Sciatic nerve (tissue), 2 donors: ENCODE measurements at places on chromosomes 5 and 9. TPM values are rescaled to one million over a fixed set of nuclear protein-coding genes. Genes with fewer than 3 reads are reported as not detected.
A peak's percentile ranks its signal among the peaks of the same experiment; 100 is the strongest.

- DNase-seq = no peak
Measured at GRCh38 chr9:83456226-83456625, 82.0 kb downstream of the FRMD3 start.

DNA sequence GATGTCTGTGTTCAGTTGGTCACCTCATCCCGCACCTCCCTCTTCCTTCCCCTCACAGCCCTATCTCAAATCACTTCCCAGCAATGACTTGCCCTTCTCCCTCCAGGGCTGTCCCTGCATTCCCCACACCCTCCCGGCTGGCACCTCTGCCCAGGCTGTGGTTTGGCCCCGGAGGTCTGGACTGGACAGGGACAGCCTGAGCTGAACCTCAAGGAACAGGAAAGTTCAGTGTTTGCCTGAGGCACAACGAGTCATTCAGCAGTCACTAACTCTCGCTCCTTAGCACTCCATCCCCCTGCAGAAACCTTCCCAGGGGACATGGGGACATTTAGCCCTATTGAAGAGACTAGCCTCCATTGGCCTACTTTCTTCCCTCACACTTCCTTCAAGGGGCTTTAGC, 58.3 kb upstream of the MAP3K1 start:
- DNase-seq = no peak

DNA sequence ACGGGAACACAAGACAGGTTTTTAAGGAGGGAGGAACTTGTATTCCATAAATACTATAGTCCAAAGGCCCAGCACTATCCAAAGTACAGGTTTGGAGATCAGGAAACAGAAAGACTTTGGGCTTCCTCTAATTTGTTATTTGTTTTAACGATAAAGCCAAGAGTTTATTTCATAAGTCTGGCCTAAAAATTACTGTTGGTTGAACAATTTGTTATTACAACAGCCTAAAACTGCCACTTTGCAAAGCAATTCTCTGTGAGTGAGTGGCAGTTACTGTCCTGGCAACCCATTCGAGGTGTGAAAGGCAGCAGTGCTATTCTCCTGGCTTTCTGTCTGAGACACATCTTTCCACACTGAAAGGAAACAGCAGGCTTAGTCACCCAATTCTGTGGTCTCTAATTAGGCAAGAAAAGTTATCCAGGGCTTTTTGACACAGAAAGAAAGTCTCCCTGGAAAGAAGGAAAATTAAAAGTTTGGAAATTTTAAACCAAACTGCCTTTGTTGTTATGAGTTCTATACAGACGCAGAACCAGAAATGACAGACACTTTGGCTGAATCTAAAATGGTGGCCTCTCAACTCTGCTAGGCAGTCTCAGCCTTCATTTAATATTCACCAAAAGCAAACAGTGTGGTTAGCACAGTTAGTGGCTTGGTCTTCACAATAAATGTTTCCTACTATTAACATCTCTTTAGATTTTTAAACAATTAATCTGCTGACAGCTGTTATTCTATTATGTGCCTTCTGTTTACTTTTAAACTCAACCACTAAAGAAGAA, 33.9 kb downstream of the PSMB7 start:
- no peak for DNase-seq

DNA sequence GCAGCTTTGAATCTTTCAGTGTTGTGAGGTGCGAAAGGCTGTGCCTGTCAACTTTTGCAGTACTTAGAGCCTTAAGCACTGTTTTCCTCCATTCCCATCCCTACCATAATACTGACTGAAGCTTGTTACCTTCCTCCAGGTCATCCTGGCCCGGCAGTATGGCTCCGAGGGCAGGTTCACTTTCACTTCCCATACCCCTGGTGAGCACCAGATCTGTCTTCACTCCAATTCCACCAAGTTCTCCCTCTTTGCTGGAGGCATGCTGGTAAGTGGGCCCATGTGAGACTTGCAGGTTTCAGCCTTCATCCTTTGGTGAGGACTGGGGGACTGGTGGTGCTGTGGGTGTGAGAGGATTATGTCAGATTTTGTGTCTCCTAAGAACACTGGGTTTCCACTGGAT, 1.5 kb downstream of the TMED9 start:
- peak; percentile 19 for DNase-seq

DNA sequence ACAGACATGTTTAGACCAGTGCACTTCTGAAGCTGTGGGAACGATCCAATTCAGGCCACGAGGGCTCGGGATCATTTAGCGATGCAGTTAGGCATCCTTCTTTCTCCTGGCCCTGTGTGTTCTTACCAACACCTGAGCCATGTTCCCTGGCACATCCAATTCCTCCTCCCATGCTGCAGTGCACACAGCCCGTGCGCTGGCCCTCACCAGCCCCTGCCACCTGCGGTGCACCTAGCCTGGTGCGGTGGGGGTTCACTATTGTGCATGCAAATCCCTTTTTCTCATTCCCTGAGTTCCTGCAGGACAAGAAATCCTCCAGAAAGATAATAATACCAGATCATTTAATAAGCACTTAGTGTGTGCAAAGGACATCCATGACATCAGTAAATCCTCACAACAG, 53.5 kb downstream of the NEURL1B start:
- no peak for DNase-seq

DNA sequence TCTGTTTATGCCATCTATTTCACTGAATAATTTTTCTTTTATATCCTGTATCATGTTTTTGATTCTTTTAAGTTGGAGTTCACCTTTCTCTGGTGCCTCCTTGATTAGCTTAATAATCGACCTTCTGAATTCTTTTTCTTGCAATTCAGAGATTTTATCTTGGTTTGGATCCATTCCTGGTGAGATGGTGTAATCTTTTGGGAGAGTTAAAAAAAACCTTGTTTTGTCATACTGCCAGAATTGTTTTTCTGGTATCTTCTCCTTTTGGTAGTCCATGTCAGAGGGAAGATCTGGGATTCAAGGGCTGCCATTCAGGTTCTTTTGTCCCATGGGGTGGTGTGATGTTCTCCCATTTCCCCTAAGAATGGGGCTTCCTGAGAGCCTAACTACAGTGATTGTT, 800.8 kb upstream of the TYRP1 start:
- no peak for DNase-seq

DNA sequence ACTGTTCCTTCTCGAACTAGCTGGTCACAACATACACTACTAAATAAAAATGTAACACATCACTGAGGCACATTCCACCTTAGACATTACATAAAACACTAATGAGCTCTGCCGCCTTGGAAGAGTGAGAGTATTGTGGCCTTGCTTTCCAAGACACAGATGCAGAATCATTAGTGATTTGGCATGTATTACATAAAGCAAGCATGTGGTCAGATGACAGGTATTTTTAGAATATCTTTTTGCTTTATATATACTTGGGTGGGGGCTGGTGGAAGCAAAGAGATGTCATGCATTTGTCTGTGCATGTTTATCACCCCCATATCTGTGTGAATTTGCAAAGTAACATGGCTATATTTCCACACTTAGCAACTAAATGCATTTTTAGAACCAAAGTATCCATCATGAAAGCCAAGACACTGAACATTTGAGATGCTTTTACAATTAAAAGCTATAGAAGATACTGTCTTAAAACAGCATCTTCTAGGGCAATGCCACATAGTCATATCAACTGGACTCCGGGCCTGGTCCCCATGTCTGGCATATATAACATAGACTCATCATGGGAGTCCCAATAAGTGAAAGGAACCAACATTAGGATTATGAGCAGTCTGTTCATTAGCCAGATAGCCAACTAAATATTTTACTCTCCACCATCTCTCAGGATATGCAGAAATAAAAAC, 213.5 kb downstream of the MEF2C start:
- no peak for DNase-seq

DNA sequence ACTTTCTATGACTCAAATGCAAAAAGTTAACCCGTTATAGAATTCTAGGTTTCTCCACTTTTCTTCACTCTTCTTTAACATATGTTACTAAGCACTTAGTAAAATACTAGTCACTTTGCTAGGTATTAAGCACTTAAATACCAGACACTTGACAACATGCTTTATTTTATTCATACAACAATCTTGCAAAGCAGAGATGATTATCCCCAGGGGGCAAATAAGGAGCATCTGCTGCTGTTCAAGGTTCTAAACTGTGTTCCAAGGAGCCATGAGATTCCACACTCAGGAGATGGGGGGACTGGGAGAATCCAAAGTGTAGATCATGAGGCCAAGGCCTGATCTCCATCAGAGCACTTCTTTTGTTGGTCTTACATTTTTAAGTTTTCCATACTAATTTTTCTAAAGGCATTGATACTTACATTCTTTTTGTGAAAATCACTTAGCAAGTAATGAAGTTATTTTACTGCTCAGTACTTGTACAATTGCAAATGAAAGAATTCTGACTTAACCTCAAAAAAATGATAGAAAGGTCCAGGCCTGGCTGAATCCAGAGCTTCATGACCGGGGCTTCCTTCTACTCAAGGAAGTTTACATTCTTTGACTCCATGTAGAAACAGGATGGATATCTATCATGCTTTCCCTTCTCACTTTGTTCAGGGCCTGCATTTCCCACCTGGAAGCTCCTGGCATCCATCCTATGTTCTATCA, 504.4 kb upstream of the WWC1 start:
- no peak for DNase-seq

GRCh38 chr9:87716141-87716540, 9.8 kb upstream of the CTSL start:
- no peak for DNase-seq

GRCh38 chr5:36660397-36661049, 54.1 kb downstream of the SLC1A3 start:
- no peak for DNase-seq

GRCh38 chr9:11946531-11946930, 746.7 kb upstream of the TYRP1 start:
- no peak for DNase-seq

DNA sequence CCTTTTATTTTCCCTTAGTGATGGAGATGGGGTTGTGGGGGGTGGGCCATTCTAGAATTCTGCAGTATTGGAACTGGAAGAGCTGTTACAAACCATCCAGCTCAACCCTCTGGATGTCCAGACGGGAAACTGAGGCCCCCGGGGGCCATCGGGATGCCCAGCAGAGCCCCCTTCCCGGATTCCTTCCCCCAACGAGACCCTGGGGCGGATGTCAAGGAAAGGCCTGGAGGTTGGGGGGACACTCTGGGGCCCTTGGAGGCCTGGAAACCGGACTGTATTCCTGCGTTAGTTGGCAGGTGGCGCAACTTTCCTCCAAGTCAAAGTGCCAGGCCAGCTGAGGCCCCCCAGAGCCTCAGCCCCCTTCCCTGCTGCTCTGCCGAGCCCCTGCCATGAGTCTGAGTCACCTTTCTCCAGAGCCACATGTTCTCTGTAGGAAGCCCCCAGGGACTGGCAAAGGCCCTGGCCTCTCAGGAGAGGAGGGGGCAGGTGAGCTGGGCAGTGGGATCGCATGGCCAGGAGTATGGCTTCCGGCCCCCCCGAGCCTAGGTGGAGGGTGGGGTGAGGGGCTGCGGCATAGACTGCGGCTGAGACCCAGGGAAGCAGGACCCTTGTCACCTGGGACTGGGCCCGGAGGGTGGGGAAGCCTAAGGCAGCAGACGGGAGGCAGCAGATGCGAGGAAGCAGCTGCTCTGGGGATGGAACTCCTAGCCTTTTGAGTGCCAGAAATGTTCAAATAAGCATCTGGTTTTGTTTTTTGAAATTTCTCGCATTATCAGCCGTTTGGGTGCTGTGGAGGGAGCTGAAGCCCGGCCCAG, 17.8 kb upstream of the FIBCD1 start:
- DNase-seq = no peak

- DNase-seq = no peak
Measured at GRCh38 chr5:95963650-95964410, 2.2 kb upstream of the ELL2 start.

GRCh38 chr5:137752905-137753690, 1.1 kb downstream of the HNRNPA0 start:
- DNase-seq = peak; percentile 71

Gene GFI1B
- total RNA-seq = not detected

Gene PGGT1B
- total RNA-seq = 44.2 TPM

Gene FXN
- total RNA-seq = 7.2 TPM

Gene TSSK1B
- 0.36 TPM for total RNA-seq

Gene HMMR
- total RNA-seq = 0.85 TPM

Gene PCDHGB7
- 18.9 TPM for total RNA-seq

Gene PCDHGA6
- total RNA-seq = 10.3 TPM

Gene CCDC183
- 2.5 TPM for total RNA-seq

Gene LRRC19
- not detected for total RNA-seq

Gene CACFD1
- total RNA-seq = 10.1 TPM

Gene IFNA6
- not detected for total RNA-seq

Gene PDCD1LG2
- 3.0 TPM for total RNA-seq
